ENCODE measurements at places on chromosomes 1 and 21.
A peak's percentile ranks its signal among the peaks of the same experiment; 100 is the strongest.

DNA sequence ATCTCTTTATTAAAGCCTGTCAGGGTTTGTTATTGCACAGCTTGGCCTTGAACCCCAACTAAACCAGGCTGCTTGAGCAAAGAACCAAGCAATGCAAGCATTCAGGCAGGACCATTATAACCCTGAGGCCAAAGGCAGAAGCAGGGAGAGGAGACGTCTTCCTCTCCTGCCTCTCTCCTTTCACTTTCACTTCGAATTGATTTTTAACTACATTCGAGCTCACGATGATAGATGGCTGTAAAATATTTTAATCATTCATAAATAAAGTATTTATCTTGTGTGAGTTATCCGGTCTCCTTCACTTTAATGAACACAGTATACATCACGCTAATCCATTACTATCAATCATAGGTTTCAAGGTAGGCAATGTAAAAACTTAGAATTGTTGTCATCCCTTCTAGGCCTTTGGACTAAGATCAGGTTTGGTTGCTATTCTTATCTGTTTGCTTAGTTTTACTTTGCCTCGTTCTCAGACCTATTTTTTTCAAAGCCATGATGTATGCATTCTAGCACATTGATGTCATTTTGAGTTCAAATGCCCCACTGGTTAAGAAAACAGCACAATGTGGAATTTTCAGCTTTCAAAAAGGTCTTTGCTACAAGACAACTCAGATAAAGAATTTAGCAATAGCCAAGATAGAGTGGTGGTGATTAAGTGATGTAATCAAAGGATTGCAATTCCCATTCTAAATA, 480.2 kb upstream of the RUNX1 start:
- DNase-seq, result no peak

DNA sequence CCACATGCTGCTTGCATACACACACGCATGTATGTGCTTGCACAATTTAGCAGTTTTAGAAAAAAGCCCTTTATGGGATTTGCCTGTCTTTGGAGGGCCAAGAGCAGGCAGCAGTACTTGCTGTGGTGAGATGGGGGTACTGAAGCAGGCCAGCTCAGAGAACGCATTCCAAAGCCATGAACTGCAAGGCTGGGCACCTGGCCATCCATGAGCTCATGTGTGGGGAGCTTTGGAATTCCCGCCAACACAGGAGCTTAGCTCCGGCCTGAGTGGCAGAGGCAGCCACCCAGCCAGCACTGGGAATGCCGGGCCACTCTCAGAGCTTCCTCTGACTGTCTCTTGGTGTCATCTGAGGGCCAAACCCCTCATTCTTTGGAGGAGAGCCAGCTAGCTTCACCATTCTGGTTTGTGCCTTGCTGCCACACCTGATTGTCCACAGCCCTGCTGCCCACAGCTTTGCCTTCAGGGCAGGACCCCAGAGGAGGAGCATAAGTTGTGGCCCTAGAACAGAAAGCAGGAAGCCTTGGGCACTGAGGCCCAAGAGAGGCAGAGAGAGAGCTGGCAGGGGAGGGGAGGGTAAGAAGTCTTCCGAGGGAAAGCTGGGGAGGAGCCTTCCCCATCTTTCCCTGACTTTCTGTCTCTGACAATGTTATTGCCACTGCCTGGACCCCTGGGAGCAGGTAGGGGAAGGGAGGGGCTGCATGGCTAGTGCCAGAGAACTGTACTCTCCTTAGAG, 92.1 kb upstream of the POU3F1 start:
- DNase-seq, result peak; percentile 84

DNA sequence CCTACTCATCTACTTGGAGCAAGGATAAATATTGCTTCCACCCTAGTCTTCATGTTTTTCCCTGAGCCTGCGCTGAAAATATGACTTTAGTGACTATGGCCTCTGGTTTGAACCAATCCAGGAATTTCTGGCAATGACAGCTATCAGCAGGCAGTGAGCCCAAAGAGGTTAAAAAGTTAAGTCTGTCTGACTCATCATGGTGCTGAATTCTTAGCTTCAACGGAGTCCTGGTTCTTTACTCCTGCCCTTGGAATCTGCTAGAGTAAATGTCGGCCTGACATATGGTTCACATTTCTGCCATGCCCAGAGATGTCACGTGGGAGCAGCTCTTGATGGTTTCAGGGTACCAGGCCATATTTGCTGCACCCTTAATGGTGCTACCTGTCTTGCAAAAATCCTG, 351.6 kb upstream of the PLXNA2 start:
- DNase-seq, result peak; percentile 75

- peak; percentile 67 for DNase-seq
Observed at GRCh38 chr1:162631546-162632191, 595 bp upstream of the DDR2 start.

DNA sequence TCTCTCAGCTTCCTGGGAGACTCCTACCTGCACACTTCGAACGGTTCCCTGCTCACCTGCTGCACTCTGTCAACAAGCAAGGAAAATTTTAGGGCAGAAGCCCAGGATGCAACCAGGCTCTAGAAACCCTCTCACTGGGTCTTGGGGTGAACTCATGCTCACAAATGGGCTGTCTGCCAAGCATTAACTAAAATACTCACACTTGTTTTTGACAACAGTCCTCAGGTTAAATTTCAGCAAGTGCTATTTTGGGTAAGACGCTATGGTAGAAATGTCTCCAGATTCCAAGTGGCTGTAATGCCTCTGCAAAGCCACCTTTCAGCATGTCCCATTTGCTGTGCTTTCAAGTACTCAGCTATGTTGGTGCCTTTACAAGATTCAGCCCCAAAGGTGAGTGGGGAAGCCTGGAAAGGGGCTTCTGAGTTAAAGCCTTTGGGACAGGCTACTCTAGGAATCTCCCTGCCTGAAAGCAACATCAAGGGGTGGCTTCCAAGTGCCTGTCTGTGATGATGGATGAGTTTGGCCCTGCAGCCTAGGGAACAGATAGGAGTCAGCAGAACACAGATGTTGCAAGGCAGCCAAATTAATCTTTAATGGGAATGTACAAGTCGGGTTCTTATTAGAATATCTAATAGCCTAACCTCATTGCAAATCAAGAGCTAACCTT, 211.9 kb upstream of the SPAG17 start:
- DNase-seq, result no peak

DNA sequence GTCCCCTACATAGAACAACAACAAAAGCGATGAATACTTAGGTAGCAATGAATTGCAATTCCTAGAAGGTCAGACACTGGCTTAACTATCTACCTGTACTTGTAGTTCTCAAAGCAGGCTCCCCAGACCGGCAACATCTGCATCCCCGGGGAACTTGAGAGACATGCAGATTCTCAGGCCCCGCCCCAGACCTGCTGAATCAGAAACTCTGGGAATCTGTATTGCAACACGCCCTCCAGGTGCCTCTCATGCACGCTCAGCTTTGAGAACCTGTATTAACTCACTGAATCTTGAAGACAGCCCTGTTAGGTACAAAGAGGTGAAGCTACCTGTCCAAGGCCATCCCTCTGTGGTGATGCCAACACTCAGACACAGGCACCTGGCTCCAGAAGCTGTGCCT, 128.1 kb downstream of the KAZN start:
- DNase-seq, result no peak

GRCh38 chr1:151790940-151791651, 796 bp upstream of the TDRKH start:
- no peak for DNase-seq

GRCh38 chr1:154206196-154206595, at the start of gene CFAP141:
Gene CFAP141, minus strand, starts transcription at chr1:154206333. Its CDS starts 26 bp downstream, at chr1:154206307.
- no peak for DNase-seq

GRCh38 chr1:40096977-40097782, at the start of gene PPT1:
Gene PPT1, minus strand, starts transcription at chr1:40097252. Its CDS starts 14 bp downstream, at chr1:40097238.
- DNase-seq, result peak; percentile 21

DNA sequence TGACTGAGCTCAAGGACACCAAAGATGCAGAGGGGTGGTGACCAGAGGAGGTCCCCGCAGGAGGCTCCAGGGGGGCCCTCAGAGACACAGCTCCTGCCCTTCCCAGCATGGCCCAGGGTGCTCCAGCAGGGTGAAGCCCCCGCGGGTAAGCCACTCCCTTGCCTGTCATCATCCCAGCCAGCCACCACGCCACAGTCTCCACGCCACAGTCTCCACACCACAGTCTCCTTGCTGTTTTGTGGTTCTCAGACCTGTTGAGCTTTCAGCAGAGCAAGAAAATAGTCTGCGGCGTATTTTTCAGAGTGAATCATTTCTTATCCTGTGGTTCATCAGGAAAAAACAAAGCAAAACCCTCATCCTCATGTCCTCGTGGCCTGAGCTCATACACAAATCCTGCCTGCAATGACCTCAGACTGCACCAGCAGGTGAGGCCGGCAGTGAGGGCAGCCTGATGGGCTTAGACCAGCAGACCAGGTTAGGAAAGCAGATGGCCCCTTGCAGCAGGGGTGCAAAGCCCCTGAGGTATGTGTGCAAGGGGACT, 25.7 kb upstream of the ABCG1 start:
- no peak for DNase-seq

DNA sequence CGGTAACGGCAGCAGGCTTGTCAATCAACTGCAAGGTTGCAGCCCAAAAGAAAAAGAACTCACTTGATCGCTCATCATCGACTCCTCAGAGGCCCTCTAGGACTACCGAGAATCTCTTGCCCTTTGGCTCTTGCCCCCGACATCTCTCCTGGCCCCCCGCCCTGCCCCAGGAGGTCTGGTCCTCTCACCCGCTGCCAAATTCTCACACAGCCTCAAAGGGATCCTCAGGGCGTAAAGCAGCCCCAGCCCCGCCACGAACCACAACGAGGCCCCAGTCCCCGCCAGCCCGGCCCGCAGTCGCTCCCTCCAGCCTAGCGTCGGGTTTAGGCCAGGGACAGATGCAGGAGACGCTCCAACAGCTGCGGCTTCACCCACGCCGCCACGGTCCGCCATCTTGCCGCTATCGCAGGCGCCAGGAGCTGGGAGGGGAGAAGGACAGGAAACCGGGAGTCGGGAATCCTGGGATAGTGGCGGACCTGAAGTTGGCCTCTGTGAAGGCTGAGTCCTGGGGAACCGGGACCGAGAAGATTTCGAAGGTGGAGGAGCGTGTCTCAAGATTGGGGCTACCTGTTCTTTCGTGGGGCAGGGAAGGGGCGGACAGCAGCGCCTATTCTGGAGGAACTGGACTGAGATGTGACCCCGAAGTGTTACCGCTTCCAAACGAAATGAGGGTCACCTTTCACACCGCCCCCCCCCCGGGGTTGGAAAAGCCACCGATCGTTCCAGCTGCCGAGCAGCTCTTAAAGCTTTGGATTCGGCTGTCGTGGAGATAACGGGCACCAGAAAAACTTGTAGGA, at the start of gene ST7L:
Gene ST7L, minus strand, starts transcription at position 421 of the 797 bp plus-strand sequence. Its CDS starts 28 bp downstream, at position 393.
- DNase-seq, result peak; percentile 51

- DNase-seq, result no peak
Observed at GRCh38 chr1:19662313-19662712, 2.4 kb upstream of the HTR6 start.

DNA sequence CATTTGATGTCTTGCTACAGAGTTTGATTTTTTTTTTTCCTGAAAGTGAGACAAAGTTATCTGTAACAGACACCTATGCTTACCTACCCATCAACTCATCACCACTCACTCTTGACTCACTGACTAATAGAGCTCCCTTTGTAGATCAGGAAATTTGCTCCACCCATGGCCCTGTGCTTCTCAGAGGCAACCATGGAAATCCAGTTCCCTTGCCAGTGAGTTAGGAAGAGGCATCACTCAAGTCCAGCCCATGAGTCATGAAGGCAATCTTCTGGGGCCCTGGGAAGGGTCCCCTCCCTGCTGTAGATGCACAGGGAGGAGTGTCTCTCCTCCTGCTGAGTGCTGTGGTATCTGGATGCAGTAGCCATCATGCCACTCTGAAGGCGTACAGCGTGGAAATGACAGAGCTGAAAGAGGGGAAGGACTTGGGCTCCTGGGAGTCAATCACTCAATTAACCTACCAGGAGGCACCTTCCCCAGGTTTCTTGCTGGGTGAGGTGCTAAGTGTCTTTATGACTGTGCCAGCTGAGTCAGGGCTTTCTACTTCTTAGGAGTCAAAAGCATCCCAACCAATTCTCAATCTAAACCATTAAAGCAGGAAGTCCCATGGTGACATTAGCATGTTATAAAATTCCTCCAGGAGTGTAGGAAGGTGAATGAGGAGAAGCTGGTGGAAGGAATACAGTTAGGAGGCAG, 56.1 kb downstream of the DNTTIP2 start:
- no peak for DNase-seq

DNA sequence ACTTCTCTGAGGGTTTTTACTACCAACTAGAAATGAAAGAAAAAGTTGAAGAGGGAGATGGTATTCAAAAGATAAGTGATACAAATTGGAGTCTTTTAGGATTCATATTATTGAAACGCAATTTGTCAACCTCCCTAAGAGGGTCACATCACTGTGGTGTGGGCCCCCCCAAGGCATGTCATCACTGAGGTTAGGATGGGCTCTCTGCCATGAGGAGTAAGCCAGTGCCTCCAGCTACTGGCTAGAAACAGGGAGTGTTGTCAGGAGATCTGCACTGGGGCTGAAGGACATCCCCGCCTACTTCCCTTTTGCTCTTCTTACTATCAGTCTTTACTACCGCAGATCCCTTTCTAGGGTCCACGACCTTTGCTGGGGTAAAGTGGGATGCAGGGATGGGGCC, 25.9 kb downstream of the ITSN1 start:
- no peak for DNase-seq

DNA sequence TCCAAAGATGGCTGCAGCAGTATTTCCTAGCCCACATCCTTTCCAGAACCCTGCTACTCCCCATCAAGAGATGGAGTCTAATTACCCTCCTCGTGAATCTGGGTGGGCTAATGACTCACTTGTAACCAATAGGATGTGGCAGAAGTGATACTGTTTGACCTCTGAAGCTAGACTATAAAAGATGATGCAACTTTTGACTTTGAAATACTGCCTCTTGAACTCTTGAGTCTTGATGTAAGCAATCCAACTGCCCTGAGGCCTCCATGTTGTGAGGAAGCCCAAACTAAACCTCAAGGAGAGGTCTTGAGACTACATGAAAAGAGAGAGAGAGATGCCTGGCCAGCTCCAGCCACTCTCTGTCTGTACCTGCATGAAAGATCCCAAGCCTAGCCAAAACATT, 29.5 kb downstream of the LMO4 start:
- DNase-seq, result no peak

DNA sequence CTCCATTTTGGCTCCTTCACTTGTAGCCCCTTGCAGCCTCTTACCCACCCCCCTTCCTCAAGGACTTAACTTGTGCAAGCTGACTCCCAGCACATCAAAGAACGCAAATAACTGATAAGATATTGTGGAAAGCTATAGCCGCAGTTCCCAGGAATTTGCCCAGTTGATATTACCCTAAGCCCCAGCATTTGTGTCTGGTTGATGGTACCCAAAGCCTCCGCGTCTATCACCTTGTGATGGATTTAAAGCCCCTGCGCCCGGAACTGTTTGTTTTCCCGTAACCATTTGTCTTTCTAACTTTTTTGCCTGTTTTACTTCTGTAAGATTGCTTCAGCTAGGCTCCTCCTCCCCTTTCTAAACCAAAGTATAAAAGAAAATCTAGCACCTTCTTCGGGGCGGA, 5.9 kb downstream of the YARS1 start:
- no peak for DNase-seq

GRCh38 chr1:153397924-153398651, 7.2 kb upstream of the S100A8 start:
- DNase-seq, result no peak

Measured in fibroblast of skin of left quadriceps (primary cell).